ENCODE measurements at places on chromosomes 5 and 9.

GRCh38 chr9:90915693-90916092 is 114.1 kb downstream of the SYK start:
- DNase-seq = peak; percentile 40

- DNase-seq = no peak
Observed at GRCh38 chr5:81800797-81801196, 49.9 kb upstream of the SSBP2 start.

GRCh38 chr5:88092358-88092757 is 176.3 kb downstream of the TMEM161B start:
- no peak for DNase-seq

- no peak for DNase-seq
Observed at GRCh38 chr5:85052826-85053225, 668.1 kb upstream of the EDIL3 start.

GRCh38 chr5:172266676-172267092 is 16.9 kb downstream of the UBTD2 start:
- no peak for DNase-seq

DNA sequence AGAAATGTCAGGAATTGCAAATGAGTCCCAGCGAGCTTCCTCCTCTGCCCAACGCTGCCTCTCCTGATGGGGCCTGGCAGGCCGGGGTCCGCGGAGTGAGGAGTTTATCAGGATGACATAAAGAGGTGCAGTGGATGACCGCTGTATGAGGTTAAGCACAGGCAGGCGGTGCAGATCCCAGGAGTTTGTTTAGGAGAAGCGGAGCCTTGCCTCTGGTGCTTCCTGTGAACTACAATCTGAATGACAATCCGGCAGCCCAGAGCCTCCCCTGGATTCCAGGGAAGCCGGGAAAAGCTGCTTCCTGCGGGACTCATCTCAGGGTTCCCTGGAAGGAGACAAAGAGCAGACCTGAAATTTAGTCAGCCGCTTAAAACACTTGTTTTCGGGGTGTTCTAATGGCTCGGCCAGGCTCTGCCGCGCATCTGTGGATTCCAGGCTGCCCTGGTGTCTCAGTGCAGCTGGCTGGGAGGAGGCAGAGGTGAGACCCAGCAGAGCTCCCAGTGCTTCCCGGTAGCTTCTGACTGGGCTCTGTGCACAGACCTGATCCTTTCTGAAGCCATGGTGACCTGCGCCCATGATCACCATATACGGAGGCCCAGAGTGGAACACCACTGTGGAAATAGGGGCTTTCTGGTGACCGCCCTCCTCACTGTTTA is 69.8 kb upstream of the IRX4 start:
- no peak for DNase-seq

GRCh38 chr5:37391591-37391990 is 12.5 kb downstream of the WDR70 start:
- DNase-seq = no peak

DNA sequence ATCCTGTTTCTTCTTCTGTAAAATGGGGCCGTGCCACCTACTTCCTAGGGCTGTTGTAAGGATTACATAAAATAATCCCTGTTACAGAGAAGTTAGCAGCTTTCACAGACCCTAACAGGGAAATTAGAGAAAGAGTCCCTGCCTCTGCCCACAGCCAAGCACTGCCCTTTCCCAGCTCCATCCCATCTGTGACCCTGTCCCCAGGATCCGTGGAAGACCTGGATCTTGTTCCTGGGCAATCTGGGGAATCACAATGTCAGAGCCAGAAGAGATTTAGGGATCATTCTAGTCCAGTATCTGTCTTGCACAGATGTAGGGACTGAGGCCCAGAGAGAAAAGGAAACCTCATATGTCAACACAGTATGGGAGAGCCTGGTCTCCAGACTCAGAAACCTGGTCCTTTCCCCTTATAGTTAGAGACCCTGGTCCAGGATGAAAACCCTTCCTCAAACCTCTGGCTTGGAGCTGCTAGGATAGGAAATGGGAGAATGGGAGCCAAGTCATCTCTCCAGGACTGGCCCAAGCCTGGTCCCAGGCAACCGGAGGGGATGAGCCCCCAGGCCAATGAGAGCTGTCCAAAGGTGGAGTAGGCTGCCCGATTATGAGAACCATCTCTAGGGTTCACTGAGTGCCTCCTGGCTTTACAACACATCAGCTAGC is 12.5 kb downstream of the LHX6 start:
- DNase-seq = no peak

- no peak for DNase-seq
Observed at GRCh38 chr5:122727112-122727541, 47.8 kb upstream of the SNX2 start.

- no peak for DNase-seq
Observed at GRCh38 chr9:69213647-69214046, 39.6 kb downstream of the TJP2 start.

DNA sequence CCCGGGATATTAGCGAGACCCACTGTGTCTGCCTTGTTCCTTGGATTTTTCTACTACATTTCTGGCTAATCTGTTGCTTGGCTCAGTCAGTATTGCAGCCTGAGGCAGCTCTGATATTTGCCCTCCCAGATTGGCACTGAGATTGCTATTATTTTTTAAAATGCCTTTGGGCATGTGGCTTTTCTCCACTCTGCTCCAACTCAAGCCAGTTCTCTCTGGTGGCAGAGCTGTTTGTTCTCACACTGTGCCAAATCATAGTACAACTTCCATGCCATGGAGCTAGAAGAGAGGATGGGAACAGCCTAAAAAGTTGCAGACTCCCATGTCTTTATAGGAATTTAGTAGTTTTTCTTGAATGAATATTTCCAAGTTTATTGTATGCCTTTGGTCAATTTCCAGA is 155.9 kb upstream of the ATP10B start:
- no peak for DNase-seq

- no peak for DNase-seq
Observed at GRCh38 chr5:68141494-68141893, 74.1 kb upstream of the PIK3R1 start.

DNA sequence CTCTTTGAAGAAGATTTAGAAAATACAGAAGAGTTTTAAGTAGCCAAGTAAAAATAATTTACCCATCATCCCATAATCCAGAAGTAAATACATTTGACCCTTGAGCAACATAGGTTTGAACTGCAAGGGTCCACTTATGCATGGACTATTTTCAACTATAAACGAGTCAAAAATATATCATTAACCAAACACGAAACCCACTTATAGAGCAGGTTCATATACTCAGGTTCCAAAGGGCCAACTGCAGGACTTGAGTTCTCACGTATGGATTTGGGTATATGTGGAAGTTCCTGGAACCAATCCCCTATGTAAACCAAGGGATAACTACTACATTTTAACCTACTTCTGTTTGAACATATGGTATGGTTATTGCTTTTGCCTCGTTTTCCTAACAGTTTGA is 5.8 kb downstream of the ABITRAM start:
- DNase-seq = no peak

- DNase-seq = no peak
Observed at GRCh38 chr9:73133921-73134407, 17.7 kb upstream of the ANXA1 start.

DNA sequence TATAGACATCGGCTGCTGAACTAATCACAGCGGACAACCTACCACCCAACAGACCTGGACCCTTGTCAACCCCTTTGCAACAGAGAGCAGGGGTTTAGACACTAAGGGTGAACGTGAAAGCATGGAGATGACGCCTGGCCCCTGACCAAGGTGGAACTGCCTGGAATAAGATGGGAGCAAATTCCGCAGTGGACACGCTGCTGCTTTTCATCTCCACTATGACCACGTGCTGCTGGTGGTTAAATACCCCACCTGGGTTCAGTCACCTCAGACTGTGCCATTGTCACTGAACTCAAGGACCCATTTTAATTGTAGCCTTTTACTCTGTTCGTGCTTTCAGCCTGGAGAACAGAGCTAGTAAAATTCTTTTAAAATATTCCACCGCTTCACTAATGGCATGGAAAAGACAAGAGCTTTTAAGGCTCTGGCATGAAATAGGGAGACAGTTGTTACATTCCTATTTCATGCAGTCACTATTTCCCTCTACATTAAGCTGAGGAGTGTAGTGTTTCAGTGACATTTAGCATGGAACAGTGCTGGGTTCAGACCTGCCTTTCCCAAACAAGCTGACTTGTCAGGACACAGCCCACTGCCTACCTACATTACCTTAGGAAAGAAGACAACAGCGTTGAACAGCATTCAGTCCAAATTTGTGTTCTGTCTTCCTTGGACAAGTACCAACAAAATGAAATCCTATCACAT is 96.8 kb downstream of the ANKRD18B start:
- no peak for DNase-seq

DNA sequence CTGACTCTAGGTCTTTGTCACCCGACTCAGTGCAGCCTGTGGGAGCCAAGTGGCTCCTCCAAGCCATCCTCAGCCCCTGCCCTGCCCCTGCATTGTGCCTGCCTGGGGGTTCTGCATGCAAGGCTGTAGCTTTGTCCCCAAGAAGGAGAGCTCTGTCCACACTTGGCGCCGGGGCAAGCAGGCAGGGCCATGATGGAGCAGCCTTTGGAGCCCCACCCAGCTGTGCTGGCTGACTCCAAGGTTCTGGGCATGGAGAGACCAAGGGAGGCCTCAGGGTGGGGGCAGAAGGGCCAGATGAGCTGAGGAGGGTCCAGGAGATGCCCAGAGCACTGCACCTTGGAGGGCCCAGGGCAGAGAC is 226.2 kb downstream of the CACNA1B start:
- DNase-seq = no peak

All from activated T-cell treated with anti-CD3 and anti-CD28 coated beads for 48 hours (primary cell).